ENCODE measurements at places on chromosomes 7 and 10.

GRCh38 chr10:129784891-129785290 lies 179.2 kb downstream of the EBF3 start:
- DNase-seq, result no peak

DNA sequence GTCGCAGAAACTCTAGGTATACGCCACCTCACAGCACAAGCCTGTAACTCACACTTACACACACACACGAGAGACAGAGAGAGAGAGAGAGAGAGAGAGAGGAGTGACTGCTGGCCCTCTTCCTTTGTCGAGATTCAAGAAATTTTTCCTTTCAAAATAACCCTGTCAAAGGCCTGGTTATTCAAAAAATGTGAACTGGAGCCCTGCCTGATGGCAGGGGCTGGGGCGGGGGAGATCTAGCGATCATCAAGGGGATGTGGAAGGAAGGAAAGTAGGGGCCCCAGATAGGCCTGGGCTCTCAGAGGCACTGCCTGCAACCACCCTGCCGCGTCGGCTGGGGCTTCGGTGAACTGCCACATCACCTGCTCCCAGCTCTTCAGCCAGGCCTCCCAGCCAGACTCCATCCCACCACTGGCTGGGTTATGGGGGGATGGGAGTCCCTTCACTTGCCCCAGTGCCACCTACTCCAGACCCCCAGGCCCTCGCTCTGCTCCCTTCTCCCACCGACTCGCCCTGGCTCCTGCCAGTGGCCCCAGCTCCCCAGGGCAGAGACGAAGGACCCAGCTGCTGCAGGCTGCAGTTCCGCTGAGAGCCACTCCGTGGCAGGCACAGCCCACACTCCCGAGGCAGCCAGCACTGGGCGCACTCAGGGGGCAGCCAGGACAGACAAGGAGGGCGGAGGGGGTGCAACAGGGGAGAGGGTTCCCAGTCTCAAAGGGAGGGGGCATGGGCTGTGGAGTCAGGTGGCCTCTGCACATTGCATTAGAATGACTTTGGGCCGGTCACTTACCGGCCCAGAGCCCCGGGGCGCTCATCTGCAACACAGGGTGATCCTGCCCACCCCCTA lies 15.3 kb downstream of the KCNH2 start:
- DNase-seq, result peak; percentile 43

- no peak for DNase-seq
These were observed 1.4 kb upstream of the SVIL start for GRCh38 chr10:29636178-29636577.

DNA sequence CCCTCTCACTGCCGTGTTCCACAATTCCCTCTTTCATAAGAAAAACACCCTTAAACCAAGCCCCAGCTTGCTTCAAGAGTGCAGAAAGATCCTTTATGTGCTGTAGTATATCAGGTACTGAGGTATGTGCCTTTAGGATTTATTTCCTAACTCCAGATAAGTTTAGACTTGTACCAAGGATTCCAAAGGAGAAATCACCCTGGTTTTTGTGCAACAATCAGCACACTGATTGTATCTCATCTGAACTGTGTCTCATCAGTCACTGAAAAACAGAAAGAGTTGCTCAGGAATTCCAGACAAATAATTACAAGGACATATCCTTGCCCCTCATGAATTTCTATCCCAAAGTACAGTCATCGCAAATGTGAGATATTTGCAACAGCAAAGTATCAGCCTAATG lies 77.2 kb upstream of the PTPRZ1 start:
- no peak for DNase-seq

DNA sequence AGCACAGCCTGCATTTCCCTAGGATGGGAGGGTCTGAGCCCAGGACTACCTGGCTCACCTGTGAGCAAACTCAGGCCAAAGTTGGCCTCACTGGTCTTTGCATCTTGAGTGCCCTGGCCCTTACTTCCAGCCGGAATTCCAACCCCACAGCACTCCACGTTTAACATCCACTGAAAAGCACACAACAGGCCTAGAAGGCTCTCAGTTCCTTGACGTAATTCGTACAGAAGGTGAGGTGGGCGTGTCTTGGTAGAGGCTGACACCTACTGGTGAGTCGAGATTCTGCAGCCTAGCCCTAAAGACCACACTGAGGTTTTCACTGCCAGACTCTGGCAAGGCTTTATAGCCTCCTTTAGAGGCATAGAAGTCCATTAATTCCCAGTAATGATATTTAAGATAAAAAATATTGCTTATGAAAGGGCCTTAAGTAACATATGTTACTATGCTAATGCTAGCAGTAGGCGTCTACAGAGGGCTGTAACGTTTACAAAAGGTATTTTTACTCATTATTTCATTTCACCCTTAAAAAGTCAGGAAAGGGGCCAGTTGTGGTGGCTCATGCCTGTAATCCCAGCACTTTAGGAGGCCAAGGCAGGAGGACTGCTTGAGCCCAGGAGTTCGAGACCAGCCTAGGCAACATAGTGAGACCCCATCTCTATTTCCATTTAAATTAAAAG lies 95.8 kb downstream of the HIP1 start:
- peak; percentile 49 for DNase-seq

GRCh38 chr7:115676080-115676479 lies 354.5 kb downstream of the TFEC start:
- no peak for DNase-seq
